ENCODE measurements at places on chromosomes 6 and 20.

GRCh38 chr6:106199998-106200397 lies 113.9 kb downstream of the PRDM1 start:
- H3K27me3 ChIP-seq, result no peaks in the 10 kb centered on the region
- H3K4me3 ChIP-seq, result no peak overlapping the region
- no peak for DNase-seq
- peaks cover 48% of the 10 kb centered on the region for H3K36me3 ChIP-seq
- peaks cover 32% of the 10 kb centered on the region for H3K4me1 ChIP-seq

DNA sequence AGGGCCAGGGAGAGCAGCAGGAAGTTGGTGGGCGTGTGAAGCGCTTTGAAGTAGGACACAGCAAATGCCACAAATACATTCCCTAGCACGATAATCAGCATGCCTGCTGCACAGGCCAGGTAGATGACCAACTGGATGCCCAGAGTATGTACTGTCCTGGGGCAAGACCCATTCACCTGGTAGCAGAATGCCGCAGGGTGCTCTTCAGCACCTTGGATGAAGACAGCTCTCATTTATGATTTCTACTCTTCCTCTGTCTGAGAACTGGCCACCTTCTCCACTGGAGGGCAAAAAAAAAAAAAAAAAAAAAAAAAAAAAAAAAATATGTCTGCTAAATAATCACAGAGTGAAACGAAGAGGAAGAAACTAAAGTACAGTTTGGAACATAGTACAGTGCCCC lies at the start of gene TAAR5:
Gene TAAR5 (minus strand): TSS at position 288 of the 400 bp plus-strand sequence. CDS start 55 bp downstream, at position 233.
- no peak within 1 kb of the TSS for H3K27ac ChIP-seq
- DNase-seq, result no peak
- peaks cover 19% of the 10 kb centered on the region for H3K27me3 ChIP-seq
- H3K36me3 ChIP-seq, result no peaks in the 10 kb centered on the region

DNA sequence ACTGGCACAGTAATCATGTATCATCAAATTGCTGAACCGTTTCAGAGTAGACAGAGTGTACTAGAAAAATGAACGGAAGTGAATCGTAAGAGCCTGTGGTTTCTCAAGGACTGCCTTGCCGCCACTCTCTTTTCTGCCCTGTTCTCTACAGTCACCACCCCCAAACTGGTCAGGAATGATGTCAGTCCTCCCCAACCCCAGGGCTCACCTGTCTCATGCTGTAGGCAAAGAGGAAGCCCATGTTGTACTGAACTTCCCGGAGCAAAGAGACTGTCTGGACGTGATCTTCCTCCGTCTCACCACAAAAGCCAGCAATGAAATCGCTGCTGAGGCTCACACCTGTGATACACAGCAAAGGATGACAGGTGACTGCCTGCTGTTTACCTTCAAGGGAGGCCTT lies 31.0 kb downstream of the CDK5RAP1 start:
- H3K27ac ChIP-seq, result peak overlapping the region; percentile 81
- H3K4me1 ChIP-seq, result peaks cover 23% of the 10 kb centered on the region
- peaks cover 38% of the 10 kb centered on the region for H3K36me3 ChIP-seq
- H3K27me3 ChIP-seq, result no peaks in the 10 kb centered on the region

- DNase-seq, result no peak
- H3K36me3 ChIP-seq, result no peaks in the 10 kb centered on the region
- no peaks in the 10 kb centered on the region for H3K27me3 ChIP-seq
- no peaks in the 10 kb centered on the region for H3K4me1 ChIP-seq
- no peak overlapping the region for H3K4me3 ChIP-seq
- no peak overlapping the region for H3K27ac ChIP-seq
Observed at GRCh38 chr6:15945593-15946159, 183.2 kb upstream of the MYLIP start.

- no peaks in the 10 kb centered on the region for H3K4me1 ChIP-seq
- no peaks in the 10 kb centered on the region for H3K36me3 ChIP-seq
- no peak for DNase-seq
- H3K27ac ChIP-seq, result no peak overlapping the region
- H3K4me3 ChIP-seq, result no peak overlapping the region
Observed at GRCh38 chr6:127462376-127462775, 3.2 kb upstream of the KIAA0408 start.

DNA sequence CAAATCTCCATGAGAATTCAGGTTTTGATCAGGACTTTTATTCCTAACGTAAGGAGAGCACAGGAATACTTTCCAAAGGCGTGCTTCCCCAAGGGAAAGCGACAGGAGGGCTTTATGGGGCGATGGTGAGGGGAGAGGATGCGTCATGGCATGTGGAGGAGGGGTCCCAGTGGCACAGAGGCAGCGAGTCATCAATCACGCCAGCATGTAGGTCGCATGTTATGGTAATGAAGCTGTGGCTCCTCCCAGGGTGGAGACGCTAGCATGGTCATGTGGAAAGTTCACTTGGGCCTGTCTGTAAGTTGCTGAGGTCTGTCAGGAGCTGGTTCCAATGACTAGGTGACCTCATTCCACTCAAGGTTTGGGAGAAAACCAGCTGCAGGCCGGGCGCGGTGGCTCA lies 35.3 kb upstream of the PAX1 start:
- H3K27me3 ChIP-seq, result peaks cover 4% of the 10 kb centered on the region
- H3K4me1 ChIP-seq, result no peaks in the 10 kb centered on the region
- H3K27ac ChIP-seq, result no peak overlapping the region
- DNase-seq, result no peak
- no peaks in the 10 kb centered on the region for H3K36me3 ChIP-seq
- no peak overlapping the region for H3K4me3 ChIP-seq
